ENCODE measurements at places on chromosomes 7 and 10.

DNA sequence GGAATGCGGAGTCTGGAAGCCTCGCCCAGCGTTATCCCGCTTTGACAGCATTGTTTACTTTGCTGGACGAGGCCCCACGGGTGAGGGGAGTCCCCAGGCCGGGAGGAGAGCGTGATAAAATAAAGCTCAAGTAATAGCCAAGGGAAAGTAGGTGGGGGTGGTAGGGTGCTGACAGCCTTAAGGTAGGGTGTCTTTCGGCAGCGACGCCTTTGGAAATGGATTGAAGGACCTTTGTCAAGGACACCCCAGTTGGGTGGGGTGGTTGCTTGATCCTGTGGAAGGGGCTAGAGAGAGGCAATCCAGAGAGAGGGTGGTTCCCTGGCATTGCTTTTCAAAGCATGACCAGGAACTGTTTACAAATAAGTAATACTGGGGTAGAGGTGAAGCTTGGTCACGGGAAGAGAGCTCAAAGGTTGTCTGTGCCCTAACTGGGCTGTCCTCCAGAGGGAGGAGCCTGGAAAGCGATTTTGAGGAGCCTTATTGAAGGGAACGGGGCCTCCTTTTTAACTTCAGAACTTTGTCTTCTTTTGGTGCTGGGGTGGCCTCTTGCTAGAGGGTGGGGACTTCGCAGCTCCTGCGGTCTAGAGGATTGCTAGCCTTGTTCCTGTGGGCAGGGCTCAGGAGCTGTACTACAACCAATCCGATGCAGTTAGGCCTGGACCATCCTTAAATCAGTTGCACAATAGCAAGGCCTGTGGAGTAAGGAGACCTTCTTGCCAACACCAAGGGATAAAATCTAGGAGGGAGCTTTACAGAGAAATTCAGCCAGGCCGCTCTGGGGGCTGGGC, 1.3 kb downstream of the EIF4EBP2 start:
- DNase-seq = no peak

DNA sequence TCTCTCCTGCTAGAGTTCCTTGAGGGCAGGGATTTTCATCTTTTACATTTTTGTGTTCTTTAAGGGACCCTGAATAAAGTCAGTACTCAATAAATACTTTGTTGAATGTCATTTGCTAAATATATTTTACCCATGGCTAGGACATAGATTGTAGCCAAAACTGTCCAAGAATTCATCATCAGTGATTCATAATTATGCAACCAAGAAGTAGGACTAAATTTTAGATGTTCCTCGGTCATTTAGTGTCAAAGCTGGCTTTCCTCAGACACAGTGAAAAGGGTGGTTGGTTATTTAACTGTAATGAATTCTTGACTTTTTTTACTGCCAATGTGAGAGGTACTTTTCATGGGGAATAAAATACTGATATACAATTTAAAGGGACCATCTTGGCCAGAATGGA, 3.3 kb downstream of the NUDT13 start:
- DNase-seq = no peak

DNA sequence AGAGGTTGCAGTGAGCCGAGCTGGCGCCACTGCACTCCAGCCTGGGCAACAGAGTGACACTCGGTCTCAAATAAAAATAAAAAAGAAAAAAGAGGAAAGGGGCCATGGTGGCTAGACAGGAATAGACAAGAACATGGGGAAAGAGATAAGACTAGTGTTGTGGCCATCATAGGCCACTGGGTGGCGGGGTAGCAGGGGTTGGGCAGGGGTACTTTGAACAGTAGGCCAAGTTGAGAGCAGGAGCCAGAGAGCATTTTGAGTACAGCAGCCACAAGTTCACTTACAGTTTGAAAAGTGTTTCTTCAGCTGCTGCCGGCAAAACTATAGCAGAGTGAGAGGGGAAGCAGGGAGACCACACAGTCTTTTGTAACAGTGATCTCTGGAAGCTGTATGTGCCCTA, 656.0 kb downstream of the CNTNAP2 start:
- no peak for DNase-seq

- DNase-seq = no peak
Measured at GRCh38 chr10:68434657-68435056, 27.6 kb upstream of the RUFY2 start.

DNA sequence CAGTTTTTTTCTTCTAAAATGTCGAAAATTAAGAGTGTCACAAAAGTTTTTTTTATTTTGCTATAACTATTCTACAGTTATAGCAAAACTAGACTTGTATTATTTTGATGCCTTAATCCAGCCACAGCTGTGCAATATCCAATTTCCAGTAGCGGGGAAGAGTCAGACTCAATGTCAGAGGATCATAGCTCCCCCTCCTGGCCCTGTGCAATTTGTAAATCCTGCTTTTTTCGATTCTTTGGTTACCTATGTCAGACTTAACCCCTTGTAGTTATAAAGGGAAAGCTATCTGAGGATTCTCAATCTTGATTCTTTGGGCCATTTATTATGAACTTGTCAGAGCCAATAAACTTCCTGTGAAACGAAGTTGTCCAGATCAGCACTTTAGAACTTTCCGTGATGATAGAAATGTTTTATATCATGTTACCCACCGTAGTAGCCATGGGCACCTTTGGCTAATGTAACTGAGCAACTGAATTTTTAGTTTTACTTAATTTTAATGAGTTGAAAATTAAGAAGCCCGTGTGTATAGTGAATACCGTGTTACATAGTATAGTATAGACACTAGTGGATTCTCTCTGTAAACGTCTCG, 87.7 kb upstream of the PRKCQ start:
- peak; percentile 41 for DNase-seq

DNA sequence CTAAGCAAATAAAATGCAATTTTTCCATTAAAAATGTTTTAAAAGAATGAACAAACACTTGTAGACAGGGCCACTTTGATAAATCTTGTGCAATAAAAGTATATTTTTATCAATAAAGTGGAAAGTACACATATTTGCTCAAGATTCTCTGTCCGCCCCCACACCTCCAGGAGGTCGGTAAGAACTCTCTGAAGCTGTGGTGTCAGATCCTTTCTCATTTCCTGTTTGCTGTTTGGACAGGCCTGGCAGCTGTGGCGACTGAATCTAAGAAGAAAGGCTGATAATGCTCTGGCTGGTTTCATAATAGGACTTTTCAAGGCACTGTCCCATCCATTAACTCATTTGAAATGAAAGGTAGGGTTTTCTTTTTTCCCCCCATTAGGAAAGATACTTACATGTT, 15.3 kb upstream of the ASB4 start:
- DNase-seq = no peak

GRCh38 chr10:6148251-6148701, 54.5 kb upstream of the PFKFB3 start:
- no peak for DNase-seq

DNA sequence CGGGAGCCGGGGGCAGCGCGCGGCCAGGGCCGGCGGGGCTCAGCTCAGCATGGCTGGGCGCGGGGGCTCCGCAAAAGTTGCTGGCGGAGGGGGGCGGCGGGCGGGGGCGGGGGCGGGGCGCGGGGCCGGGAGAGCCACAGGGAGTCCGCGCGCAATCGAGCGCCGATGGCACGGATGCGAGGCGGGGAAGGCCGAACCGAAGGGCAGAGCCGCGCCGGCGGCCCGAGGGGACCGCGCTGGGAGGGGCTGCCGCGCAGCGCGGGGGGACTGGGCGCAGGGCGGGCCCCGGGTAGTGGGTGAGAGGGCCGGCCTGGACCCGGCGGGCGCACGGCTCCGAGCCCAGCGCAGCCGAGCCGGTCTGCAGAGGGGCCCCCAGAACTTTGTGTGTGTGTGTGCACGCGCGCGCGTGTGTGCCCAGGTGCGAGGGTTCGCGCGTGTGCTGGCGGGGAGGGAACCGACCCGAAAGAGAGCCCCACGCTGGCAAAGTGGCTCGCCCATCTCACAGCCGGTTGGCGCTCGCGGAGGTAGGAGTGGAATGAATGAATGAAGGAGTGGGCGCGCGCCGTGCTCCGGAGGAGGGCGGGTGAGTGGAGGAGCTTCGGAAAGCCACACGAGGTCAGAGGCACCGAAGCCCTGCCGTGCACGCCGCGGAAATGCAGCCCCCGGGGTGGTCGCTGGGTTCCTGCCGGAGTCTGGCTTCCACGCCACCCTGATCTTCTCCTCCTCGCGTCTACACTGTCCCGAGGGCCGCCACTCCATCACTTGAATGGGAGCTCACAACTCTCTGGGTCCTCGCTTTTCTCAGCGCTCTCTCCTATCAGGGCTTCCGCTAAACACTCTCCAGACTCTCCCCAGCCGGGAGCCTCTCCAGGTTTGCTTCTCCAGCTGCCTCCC, at the start of gene HIPK2:
Gene HIPK2, minus strand, starts transcription at position 51 of the 894 bp plus-strand sequence. CDS start 375 bp downstream, outside the sequence.
- no peak for DNase-seq

DNA sequence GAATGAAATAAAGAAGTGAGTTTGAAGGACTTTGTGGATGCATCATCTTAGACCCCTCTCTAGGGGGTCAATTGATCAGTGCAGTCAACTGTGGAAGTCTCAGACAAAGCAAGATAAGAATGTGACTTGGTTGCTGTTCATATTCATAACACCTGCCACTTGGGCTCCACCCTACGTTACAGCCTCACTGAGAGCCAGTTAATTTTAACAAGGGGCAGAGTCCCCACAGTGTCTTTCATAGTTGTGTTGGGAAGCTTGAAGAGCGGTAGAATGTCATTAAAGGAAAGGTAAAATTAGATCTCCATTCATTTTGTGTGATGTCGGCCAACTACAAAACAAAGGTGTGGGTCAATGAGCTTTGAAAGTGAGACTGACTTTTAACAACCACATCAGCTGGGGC, 442.1 kb upstream of the C7orf33 start:
- DNase-seq = no peak

DNA sequence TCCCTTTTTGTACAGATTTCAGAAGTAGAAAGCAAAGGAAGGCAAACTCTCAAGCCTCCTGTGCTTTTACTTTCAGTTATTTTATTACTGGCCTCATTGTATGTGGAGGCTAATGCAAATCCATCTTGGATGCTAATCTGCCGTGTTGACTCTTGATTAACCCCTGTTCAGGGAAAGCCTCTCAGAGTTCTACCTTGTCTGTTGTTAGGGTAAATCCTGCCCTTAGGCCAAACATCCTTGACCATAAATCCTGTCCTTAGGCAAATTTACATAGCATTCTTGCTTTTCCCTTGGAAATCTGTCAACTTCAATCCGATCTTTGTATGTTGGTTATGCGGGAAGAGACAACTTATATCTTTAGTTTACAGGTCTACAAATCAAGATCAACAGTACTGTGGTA, 709.9 kb upstream of the LRRTM3 start:
- no peak for DNase-seq

DNA sequence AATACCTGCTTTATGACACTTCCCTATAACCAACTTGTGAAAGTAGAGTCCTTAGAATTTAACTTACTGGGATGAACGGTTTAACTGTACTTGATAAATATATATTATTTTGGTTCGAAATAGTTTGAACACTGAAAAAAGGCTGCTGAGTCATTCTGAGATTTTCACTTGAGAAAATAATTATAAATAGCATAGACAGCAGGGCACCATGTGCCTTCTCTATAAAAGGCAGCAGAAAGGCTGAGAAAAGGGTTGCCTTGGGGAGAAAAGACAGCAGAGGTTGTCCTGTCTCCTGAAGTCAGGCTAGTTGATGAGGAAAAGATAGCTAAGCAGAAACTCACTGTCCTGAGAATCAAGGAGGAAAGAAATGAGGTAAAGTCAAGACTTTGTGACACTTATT, 92.4 kb downstream of the CTTNBP2 start:
- DNase-seq = no peak

DNA sequence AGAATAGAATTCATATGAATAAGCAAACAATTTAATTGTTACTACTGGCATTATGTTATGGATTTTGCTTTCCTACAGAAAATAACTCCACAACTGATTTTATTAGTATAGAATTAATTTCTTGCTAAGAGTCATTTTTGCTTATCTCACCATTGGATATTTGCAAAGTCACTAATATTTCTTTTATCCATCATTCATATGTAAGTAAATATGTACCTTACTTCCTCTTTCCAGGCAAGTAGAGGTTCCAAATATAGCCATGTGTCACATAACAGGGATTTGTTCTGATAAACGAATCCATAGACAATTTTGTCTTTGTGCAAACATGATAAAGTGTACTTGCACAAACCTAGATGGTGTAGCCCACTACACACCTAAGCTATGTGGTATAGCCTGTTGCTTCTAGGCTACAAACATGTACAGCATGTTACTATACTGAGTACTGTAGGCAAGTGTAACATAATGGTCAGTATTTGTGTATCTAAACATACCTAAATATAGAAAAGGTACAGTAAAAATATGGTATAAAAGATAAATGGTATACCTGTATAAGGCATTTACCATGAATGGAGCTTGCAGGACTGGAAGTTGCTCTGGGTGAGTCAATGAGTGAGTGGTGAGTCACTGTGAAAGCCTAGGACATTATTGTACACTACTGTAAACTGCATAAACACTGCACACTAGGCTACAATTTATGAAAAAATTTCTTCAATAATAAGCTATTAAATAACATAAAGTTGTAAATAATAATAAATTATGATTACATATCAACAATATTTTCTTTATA, 18.3 kb downstream of the KLLN start:
- DNase-seq = no peak

- no peak for DNase-seq
Measured at GRCh38 chr7:43779045-43779812, 20.7 kb downstream of the BLVRA start.

DNA sequence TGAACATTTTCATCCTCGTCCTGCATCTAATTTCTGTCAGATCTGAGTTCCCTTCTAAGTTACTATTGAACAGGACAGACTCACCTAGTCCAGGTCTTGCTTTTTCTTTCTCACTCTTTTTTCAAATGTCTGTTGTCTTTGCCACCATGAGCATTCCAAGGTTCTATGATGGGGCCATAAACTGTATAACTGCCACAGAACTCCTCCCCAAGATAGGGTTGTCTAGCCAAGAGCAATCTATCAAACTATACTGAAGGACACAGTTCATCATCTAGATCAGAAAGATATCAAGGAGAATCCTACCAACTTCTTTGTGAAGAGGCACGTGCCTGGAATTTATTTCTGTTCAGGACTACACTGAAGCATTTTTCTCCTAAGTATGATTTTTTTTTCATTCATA, 50.1 kb upstream of the FEZF1 start:
- no peak for DNase-seq

DNA sequence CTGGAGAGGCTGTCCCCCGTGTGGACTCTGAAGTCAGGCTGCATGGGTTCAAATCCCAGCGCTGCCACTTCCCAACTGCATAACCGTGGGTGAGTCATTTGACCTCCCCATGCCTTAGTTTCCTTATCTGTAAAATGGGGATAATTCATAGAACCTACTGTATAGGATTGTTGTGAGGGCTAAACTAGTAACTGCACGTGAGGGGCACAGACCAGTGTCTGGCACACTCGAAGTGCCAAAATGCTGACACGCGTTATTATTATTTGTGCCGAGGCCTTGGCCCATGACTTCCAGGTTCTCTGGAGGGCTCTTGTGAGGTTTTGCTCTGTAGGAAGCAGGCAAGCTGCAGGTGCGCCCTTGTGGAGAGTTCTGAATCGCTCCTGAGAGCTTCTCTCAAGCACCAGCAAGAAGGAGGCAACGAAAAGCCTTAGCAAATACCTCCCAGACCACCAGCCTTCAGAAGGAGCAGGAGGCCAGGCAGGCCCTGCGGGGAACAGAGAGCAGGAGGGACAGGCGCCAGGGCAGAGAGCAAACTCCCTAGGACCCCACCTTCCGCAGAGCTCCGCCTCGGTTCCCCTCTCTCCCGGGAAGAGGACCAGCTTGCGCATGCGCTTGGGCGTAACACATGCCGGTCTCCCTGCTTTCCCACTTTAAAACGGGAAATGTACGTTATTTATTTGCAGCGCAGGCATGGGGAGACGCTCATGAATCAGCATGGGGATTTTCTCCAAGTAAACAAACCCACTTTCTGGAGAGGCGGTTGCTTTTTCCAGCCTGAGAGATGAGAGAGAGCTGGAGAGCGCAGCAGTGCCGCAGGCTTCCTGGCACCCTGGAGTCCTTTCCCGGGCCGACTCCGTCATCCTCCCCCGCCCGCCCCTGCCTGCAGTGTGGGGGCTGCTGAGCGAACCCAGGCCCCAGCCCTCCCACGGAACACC, 39.6 kb downstream of the SORCS3 start:
- peak; percentile 29 for DNase-seq
